Fibroblast of upper back skin (primary cell): ENCODE measurements at places on chromosomes 5 and 9.

DNA sequence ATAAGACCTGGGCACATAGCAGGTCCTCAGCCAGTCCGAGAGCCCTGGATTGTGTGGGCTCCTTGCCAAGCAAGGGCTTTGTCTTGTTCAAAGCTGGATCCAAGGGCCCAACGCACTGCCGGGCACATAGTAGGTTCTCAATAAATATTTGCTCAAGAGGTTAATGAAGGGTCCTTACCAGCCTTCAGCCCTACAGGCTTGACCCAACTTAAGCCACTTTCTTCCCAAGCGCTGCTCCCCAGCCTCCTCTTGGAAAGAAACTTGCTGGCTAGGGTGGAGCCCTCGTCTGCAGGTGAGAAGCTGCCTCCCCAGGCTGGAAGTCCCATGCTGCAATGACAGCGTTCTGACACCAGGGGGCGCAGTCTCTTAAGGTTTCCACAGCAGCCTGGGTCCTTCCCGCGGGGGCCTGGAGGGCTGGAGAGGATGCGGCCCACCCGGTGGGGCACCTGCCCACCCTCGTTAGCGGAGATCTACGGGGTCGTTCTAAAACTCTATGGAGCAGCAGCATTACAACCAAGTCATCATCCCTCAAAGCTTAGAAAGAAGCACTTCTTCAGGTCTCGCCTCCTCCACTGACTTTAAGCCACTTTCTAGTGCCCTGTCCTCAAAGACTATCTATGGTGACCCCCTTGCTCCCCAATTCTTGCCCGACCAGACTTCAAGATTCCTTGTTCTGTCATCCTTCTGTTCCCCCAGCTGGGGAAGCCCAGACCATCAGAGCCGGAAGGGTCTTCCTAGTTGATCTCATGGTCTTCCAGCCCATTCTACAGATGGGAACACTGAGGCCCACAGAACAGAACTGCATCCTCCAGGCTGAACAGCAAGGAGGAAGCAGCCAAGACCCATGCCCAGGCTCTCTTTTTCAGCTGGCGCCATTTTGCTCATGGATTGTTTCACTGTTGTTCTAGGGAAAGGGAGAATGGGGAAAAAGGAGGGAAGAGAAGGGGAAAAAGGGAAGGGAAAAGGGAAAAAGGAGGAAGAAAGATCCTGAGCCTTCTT is 115.4 kb downstream of the LHX2 start:
- peak; percentile 58 for DNase-seq

DNA sequence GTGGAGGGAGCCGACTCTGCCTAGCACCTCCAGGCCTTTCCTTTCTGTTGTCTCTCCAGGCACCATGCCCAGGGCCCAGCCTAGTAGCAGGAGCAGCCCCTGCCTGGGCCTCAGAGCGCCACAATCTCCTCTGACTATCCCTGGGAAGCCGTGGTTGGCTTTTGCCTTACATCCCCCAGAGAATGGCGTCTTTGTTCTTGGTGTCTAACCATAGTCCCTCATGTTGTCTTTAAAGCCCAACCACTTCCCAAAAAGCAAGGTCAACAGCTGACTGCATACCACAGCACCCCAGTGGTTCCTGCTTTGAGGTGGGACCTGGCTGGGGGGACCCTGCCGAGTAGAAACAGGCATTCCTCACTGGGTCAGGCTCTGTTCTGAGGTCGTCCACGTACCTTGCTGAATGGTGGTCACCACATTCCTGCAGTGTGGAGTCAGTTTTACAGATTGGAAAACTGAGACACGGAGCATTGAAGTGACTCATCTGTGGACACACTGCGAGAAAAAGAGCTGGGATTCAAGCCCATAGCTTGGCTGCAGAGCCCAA is 13.7 kb upstream of the CERCAM start:
- DNase-seq = peak; percentile 42

DNA sequence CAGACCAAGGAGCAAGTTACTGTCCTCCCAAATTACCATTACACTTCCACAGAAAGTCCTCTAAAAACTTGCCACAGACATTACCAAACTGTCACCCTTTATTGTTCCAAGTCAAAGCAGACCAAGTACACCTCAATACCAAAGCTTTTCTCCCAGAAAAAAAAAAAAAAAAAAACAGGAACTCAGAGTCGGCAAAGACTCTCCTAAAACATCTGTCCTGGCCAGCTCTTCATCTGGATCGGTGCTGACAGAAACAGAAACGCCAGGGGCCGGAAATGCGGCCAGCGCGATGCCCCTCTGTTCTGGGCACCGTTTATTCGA is 718 bp downstream of the DEPDC1B start:
- DNase-seq = no peak

DNA sequence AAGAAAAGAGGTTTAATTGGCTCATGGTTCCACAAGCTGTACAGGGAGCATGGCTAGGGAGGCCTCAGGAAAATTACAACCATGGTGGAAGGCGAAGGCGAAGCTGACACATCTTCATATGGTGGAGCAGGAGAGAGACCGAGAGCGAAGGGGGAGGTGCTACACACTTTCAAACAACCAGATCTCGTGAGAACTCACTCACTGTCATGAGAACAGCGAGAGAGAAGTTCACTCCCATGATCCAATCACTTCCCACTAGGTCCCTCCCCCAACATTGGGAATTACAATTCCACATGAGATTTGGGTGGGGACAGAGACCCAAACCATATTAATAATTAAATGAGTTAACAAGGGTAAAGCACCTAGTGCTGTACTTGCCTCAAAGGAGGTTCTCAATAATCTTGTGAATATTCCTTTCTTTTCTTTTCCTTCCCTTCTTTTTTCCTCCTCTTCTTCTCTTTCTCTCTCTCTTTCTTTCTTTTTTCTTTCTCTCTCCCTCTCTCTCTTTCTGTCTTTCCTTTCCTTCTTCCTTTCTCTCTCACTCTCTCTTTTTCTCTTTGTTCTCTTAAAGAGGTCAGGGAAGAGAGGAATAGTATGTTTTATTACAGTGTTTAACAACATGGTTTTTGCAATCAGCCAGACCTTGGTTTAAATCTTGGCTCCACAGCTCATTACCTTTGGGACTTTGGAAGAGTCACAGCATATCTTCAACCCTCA is 29.0 kb downstream of the TNFSF15 start:
- DNase-seq = no peak

DNA sequence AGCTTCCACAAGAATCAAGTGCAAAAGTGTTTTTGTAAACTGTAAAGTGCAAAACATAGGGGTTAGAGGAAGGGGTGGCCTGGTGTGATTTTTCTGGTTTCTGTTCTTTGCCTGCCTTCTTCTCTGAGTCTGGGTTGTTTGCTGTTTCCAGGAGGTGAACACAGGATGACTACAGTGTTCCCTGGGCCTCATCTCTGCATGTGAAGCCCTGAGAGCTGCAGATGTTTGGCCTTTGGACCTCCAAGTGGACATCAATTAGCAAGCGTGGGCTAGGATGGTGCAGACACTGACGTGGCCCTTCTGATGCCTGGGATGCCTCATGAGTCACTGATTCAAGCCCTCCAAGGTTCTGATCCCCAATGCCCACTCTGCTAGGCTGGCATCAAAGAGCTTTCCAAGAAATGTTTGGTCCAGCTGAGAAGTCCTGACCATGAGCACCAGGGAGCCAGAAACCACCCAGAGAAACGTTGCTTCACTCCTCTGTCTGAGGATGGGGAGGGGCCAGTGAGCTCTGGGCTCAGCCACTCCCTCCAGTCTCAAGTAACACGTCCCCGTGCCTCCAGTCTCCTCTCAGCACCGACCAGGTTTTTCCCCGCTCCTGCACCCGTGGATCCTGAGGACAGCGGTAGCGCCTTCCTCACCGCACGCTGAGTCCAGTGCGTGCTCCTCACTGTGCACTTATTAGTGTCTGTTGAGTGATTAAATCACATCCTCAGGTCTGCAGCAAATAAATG is 7.6 kb downstream of the IL9 start:
- peak; percentile 53 for DNase-seq

- DNase-seq = no peak
These were observed 91.9 kb upstream of the CHD1 start for GRCh38 chr5:99020698-99021048.

GRCh38 chr5:77333451-77334123 is 123.1 kb downstream of the PDE8B start:
- DNase-seq = no peak

- DNase-seq = peak; percentile 55
These were observed 141.1 kb upstream of the DAP start for GRCh38 chr5:10902145-10902544.
